Esophagus muscularis mucosa (tissue), 4 donors: ENCODE measurements at places on chromosomes 6 and 20. TPM values are rescaled to one million over a fixed set of nuclear protein-coding genes. Genes with fewer than 3 reads are reported as not detected.

DNA sequence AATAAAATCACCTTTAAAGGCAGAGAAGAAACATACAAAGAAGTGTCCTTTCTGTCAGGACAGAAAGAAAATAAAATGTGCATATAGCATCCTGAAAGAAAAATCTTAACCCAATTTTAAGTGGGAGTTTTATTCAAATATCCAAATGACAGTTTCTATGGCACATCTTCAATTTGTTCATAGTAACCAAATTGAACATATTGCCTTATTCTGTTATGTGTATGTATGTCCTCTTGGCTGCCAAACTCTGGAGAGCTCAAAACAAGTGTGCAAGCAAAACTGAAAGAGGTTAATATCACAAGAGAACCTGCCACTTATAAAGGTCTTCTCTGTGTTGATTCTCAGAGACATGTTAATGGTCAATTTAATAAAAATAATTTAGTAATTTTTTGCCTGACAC is 334.7 kb downstream of the BCKDHB start:
- no peak for DNase-seq

- peak; percentile 37 for DNase-seq
Measured at GRCh38 chr20:22535483-22535882, 48.9 kb downstream of the FOXA2 start.

GRCh38 chr20:62618611-62619529 is 23.4 kb upstream of the SLCO4A1 start:
- DNase-seq = no peak

The MRAP2 gene
- total RNA-seq = not detected

The SLC35D3 gene
- total RNA-seq = not detected

The PHACTR1 gene
- 4.2 TPM for total RNA-seq
